IPS DF 6.9 (cell line): ENCODE measurements at places on chromosomes 5 and 9.

GRCh38 chr5:158027806-158028775 is 169.1 kb upstream of the CLINT1 start:
- DNase-seq = no peak

DNA sequence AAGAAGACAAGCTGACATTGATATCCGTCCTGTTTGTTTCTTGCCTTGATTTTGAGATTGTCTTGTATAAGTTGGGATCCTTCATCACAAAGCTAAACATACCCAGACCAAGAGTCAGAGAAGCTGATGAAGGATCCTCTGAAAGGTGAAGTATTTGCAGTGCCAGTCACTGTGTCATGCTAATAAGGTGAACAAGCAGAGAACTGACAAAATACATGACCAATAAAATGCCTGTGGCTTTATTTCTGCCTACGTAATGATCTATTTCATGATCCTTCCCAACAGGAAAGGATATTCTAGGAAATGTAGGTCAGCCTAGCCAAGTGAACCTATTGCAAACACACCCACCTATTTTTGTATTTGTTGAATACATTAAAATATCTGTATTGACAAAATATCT is 351.3 kb upstream of the CDH9 start:
- DNase-seq = no peak

DNA sequence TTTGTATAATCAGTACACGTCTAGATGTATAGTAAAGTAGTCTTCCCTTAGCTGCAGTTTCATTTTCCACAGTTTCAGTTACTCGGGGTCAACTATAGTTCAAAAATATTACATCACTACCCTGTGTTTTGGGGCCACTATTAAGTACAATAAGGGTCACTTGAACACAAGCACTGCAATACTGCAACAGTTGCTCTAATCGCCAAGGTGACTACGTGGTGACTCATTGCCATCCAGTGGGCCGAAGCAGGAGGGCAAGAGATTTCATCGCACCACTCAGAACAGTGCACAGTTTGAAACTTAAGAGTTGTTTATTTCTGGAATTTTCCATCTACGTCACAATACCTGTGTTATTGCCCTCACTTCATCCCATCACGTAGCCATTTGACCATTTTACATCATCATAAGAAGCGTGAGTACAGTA is at the start of gene ARL14EPL:
Gene ARL14EPL, plus strand, starts transcription at position 379 of the 424 bp plus-strand sequence. CDS start 18,994 bp downstream, outside the sequence.
- peak; percentile 9 for DNase-seq

DNA sequence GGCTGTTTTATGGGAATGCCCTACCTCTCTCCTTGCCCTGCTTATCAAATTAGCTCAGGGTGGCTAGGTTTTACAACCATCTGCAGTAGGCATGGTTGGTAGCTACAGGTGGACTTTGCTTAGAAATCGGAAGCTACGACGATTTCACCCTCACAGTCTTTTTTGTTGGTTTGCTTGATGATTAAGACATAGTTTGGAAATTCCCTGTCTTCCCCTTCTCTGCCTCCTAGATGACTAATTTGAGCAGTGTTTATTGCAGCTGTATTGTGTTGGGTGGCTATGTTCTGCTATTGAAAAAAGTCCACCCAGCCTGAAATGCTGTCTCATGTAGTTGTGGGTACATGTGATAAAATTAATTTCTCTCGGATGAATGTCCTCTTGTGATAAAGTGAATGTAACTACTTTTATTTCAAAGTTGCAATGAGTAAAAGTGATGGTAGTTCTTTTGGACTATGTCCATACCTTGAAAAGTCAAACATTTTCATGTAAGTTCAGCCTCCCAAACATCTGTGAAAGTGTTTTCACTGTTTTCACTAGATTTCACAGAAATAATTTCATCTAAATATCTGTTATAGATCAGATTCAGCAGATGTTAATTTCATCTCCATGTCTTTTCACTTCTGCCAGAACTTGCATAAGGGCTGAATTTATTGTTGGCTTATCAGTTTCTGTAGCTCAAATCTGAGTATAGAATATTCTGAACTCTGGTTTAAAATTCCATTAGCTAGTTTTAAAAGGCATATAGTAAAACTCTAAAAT is 37.3 kb upstream of the FYB1 start:
- no peak for DNase-seq

GRCh38 chr9:132600326-132600984 is 18.0 kb downstream of the BARHL1 start:
- no peak for DNase-seq

- no peak for DNase-seq
These were observed 6.1 kb downstream of the SAPCD2 start for GRCh38 chr9:137064027-137064879.

DNA sequence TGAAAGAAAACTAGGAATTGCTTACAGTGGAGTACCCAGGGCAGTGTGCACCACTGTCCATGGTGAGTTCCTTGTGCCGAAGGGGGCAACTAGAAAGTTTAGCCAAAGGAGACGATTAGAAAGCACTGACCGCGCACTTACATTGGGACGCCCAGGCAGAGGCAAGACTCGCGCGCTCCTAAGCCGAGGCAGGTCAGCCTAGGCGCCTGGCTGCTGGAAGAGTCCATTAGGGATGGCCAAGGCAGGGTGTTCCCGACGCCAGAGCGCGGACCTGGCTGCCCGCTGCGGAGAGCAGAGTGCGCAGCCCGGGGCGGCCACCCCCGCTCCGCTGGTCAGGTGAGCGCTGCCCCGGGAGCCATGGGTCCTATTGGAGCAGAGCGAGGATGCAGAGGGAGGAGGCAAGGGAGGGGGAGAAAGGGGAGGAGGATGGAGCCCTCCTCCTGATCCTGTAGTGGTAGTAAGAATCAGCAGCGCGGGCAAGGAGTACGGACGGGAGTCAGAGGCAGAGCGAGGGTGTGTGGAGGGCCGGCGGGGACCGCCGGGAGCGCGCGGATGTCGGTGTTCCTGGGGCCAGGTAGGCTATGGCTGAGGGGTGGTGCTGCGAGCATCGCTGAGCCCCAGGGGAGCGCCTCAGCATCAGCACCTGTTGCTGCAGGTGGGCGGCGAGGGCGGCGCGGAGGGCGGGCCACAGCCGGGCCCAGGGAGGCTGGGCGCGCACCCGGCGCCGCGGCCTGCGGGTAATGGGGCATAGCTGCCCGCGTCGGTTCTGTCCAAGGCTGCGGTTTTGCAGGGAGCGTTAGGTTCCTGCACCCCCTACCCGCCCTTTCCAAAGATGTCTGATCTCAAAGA is at the start of gene ADGRV1:
Gene ADGRV1, plus strand, starts transcription at position 454 of the 849 bp plus-strand sequence. Its CDS starts 99 bp downstream, at position 553.
- DNase-seq = peak; percentile 96

- no peak for DNase-seq
These were observed 53.8 kb downstream of the UBE2QL1 start for GRCh38 chr5:6502421-6502820.

- DNase-seq = no peak
These were observed 1651.5 kb downstream of the EFNA5 start for GRCh38 chr5:106019261-106019660.

DNA sequence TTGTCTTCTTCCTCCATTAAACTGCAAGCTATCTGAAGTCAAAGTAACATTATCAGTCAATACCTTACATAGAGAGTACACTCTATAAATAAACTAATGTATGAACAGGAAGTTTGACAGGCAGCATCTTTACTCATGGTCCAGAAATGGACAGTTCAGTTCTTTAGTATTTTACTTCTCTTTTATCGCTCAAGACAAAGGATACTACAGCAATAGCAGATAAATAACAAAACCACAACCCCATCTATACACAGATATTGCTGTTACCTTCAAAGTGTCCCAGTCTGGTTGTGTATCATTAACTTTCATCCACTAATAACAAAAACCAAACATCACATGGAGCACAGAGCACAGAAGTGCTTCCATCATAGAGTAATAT is 46.4 kb downstream of the SEMA5A start:
- no peak for DNase-seq

DNA sequence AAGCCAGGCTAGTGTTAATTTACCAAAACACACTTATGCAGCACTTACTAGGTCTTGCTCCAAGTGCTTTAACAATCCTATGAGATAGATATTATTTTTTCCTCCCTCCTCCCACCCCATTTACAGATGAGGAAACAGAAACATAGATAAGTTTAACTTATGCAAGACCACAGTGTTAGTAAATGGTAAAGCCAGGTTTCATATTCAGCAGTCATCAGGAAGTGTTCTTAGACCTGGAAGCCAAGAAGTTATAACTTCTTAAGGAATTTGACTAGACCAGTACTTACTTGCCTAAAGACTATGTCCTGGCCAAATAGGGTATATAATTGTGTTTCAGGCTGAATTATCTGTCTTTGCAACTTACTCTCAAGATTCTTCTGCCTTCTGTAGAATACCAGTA is 15.9 kb downstream of the ABHD17B start:
- no peak for DNase-seq

GRCh38 chr9:68446836-68447235 is 90.4 kb downstream of the PGM5 start:
- no peak for DNase-seq

DNA sequence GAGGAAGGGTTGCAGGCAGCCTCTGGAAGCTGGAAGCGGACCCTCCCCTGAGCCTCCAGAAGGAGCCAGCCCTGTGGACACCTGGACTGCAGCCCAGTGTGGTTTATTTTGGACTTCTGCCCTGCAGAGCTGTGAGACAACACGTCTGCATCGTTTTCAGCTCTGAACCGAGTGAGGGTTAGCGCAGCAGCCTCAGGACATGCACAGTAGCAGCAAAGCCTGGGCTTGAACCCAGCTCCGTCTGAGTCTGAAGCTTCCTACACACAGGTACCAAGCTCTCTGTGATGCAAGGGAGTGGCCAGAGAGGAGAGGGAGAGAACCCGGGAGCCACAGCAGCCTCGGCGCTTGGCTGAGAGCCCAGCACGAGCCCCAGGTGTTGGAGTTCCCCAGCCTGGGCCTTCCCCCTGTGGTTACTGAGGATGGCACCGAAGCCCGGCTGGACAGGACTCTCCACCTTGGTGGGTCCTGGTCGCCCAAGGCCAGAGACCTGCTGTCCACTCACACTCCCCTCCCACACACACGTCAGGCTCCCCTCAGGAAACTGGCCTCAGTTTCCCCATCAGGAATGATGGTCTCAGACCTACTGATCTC is 128.2 kb downstream of the OLFM1 start:
- no peak for DNase-seq

DNA sequence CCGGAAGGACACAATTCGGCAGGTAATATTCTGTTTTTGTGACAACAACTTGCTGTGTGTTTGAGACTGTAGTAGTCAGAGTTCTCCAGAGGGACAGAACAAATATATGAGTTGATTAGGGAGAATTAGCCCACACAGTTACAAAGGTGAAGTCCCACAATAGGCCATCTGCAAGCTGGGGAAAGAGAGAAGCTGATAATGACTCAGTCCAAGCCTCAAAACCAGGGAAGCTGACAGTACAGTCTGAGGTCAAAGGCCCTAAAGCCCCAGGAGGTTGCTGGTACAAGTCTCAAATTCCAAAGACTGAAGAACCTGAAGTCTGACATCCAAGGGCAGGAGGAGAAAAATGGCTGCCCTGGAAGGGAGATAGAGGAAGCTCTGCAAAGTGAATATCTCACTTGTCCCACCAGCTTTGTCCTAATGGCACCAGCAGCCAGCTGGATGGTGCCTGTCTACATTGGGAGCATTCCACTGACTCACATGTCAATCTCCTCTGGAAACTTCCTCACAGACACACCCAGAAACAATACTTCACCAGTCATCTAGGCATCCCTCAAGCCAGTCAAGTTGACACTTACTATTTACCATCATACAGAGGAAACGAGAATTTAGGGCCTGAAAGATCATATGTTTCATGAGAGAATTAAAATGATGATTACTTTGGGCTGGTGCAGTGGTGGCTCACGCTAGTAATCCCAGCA is 36.3 kb upstream of the CTXN3 start:
- DNase-seq = no peak

- no peak for DNase-seq
These were observed 161.1 kb downstream of the MAST4 start for GRCh38 chr5:66757219-66757833.

DNA sequence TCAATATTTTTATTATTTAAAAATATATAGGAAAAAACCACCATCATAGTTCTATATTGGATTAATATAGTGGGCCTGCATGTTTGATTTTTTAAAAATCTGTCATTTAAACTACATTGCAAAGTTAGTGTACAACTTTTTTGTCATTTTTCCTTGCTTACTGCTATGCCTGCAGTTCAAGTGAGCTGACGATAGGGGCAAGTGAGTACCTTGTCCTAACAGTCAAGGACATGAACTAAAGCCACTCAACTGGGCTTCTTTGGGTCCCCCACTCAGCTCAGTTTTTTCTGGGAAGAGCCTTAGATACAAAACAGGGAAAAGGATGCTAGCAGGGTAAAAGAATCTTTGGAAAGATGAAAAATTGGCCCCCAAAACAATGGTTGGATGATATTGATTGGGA is 269.9 kb downstream of the MAN2A1 start:
- no peak for DNase-seq

DNA sequence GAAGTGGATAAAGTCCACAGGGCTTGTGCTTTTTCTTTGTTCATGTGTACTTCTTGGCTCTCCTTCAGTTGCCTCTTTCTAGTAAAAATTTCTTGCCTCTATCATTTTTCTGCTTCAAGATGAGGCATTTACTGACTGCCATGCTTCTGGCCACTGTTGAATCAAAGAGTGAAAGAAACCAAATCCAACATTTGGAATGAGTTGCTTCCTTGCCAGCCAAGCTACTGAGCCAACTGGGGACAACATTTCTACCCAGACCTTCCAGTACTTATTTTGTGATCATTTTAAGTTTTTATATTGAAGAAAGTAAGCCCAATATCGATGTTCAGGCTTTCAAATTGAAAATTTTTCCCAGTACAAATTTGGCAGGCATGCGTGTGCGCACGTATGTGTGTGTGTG is 73.2 kb downstream of the SNCAIP start:
- DNase-seq = no peak

GRCh38 chr5:174626369-174626920 is 97.9 kb upstream of the MSX2 start:
- no peak for DNase-seq

- no peak for DNase-seq
These were observed 298.7 kb upstream of the KCNN2 start for GRCh38 chr5:114062932-114063867.

GRCh38 chr5:91643797-91644196 is 260.7 kb upstream of the ARRDC3 start:
- DNase-seq = no peak

- no peak for DNase-seq
These were observed 41.8 kb upstream of the LHFPL2 start for GRCh38 chr5:78690253-78690972.

- DNase-seq = no peak
These were observed 120.7 kb upstream of the PAPPA start for GRCh38 chr9:116032683-116033440.

DNA sequence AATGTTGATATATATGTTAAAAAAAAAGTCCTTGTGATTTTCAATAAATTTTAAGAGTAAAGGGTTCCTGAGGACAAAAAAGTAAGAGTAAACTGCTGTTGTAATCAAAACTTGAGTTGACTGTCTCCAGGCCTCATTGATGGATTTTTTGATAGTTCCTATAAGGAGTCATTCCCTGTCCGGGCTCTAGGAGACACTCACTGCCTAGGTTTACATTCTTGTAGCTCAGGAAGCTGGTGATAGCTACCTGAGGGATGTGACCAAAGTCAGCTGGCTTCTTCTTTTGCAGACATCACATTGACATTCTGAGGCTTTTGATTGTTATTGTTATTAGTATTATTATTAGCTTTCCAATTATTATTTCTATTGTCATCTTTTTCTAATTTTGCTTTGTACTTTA is 116.5 kb upstream of the FBXL7 start:
- DNase-seq = peak; percentile 29

GRCh38 chr5:113692466-113692865 is 179.0 kb downstream of the YTHDC2 start:
- DNase-seq = no peak
